ENCODE measurements at places on chromosomes 2 and 18.

- no peak for DNase-seq
These were observed 74.1 kb downstream of the LTBP1 start for GRCh38 chr2:33020883-33021282.

DNA sequence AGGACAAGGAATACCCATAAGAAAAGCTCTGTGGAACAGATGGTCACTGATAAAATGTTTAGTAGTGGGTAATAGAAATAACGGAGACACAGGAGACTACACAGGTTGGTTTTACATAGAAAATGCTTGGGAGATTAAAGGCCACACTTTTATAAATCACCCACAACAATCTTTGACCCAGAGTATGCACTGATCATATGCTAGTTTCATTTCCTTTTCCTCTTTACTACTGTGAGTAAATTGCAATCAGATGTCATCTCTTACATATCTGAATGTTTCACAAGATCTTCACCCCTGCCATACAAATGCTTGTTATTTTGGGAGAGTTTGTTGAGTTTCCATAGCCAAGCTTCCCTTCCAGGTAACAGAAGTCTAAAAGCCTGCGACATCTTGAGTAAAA is 978.4 kb upstream of the KLHL29 start:
- DNase-seq = no peak

- DNase-seq = no peak
These were observed 127.9 kb downstream of the ZFP36L2 start for GRCh38 chr2:43098539-43098938.

- no peak for DNase-seq
These were observed 211.3 kb upstream of the ARL4C start for GRCh38 chr2:234708091-234708683.

DNA sequence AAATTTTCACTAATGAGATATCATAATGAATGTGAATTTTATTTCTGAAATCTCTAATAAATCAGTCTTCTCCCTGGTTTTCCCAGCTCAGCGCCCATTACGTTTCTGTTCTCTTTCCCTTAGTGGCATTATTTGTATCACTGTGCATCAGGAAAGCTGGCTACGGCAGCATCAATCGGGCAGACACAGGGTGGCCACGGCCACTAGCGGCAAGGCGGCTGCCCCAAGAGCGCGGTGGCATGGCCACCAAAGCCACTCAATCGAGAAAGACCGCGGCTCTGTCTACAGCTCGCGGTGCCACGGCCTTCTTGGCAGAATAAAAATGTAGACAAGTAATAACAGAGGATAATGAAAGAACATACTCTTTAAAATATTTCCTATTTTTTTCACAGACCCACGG is 168.0 kb downstream of the RPIA start:
- no peak for DNase-seq

DNA sequence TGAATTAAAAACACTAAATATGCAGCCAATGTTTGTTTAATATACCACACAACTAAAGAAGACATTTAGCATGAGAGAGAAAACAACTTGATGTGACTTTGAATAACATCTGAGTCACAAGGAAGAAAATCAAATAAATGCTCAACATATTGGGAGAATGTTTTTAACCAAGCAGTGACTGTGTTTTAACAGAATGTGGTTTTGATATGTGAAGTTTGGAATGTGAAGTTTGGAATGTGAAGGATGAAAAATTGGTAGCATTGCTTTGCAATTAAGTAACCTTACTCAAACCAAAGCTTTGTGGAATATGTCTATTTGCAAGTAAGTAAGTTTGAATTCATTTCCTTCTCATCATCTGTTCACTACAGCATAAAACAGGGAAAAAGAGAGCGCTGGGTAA is 128.2 kb upstream of the DNAJC10 start:
- DNase-seq = no peak

DNA sequence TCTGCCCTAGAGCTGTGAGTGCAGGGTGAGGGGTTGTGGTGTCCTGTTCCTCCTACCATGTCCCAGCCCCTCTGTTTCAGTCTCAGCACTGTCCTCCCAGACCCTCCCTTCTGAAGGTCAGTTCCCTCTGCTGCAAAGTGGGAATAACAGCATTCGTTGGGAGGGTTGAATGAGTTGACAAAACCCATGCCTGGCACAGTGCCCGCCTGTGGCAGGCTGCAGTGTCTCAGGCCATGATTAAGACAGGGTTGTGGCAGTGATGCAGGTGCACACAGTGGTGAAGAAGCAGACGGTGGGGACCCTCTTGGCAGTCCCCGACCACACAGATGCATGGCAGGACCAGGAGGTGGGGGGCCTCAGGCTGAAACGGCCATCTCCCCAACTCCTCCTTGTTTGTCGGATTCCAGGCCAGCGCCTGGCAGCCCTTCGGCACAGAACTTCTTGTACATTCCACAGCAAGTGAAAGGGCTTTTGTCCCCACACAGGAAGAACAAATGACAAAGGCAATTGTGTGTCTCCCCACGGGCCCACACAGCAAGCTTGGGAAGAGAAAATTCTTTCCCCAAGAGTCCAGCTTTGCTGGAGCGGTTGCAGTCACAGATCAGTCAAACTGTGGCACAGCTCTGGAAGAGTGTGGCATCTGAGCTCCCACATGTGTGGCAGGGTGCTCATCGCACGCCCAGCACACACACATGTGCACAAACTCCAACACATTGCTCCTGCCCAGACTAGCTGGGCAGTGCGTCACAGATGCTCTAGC is 92.0 kb upstream of the MSH2 start:
- no peak for DNase-seq

DNA sequence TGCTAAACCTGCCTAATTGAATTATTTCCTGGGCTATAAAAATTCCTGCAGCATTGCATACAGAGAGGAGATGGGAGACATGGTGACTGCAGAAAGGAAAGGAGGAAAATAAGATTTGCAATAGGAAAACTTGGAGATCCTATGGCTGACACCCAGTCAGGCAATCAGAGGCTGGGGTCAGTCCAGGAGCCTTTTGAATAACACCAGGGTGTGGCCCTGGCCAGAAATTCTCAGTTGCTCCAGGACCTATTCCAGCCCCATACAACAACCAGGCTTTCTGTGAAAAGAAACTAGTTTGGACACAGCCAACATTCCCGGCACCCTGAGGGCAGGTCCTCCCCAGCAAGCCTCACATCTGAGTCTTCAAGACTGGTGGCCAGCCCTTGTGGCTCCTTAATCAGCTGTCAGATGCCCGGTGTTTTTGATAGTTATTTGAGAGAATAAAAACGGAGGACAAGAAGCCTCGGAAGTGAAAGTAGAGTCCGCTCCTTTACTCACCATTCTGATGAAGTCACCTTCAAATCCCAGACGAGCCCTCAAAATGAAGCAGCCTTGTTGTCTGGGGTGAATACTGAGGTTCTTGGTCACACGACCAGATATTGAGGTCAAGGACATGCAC is 31.1 kb upstream of the GMCL1 start:
- no peak for DNase-seq

DNA sequence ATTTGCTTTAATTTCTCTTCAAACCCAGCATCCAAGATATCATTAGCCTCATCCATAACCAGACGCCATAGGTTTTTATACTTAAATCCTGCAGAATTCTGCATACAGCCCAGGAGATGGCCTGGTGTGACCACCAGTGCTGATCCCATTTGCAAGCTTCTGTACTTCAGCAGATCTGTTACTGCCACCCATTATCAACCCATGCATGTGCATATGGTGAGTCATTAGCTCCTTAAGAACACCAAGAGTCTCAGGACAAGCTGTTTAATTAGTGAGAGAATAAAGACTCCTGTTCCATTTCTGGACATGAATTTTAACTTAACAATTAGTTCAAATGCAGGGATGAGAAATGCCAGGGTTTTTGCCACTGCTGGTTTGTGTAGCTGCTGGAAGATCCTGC is 110.7 kb upstream of the TANK start:
- DNase-seq = no peak

DNA sequence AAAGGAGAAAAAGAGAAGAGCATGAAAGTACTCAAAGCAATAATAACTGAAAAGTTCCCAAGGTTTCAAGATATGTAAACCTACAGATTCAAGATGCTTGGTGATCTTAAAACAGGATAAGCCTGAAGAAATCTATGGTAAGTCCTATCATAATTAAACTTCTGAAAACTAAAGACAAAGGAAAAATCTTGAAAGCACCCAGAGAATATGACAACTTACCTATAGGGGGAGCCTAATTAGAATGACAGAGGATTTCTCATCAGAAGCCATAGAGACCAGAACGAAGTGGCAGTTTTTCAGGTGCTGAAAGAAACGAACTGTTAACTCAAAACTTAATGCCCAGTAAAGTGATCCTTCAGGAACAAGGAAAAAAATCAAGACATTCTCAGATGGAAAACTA is 59.7 kb downstream of the XDH start:
- no peak for DNase-seq

GRCh38 chr2:150878356-150878755 is 383.3 kb downstream of the RBM43 start:
- DNase-seq = no peak

DNA sequence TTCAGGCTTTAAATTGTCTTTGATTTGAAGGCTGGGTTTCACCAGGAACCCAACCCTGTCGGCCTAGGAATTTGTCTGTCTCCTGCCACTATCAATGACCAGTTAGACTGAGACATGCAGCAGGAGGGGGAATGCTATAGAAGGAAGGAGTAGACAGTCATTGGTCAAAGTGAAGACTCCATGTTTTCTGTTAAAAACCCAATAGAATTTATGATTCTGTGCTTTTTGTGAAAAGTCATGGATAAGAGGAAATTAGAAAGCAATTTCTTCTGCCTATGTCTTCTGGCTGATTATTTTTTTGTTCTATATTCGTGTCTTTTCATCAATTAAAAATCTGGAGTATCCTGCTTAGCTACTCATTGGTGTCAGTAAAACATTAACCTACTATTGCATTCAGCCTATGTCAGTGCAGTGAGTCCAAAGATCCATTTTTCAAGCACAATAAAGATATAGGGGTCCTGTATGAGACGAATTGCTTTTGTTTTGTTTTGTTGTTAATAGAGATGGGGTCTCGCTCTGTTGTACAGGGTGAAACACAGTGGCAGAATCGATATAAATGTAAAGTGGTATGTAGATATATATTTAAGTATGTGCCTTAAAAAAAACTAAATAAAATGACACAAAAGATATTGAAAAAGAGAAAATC is 7.9 kb upstream of the KYNU start:
- DNase-seq = no peak

DNA sequence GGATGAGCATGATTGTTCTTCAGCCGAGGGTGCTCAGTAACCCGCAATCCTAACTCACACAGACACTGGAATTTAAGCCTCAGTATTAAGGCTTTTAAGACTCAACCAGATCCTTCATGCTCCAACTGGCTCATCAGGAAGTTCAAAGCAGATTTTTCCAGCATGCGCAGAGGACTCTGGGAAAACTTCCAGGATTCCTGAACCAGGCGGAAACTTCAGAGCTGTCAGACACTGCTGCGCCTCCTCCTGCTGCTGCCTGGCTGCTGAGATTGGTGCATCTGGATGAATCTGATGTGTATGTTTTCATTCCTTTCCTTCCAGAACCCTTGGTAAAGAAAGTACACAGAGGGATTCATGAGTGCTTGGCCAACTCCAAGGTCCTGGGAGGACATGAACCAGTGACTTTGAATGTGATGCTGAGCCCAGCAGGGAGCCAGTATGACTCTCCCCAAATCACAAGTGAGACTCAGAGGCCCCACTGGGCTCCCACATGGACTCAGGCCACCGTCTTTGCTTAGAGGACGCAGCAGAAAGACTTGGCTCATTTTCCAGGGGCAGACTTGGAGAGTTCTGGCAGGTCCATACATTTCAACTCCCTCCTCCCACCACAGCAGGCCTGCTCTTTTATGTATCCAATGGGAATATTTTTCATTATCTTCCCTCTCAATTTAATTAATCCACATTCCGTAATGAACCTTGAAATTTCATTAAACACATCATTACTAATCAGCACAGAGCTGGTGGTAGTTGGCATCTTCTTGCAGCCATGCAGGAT is 143.5 kb upstream of the HDAC4 start:
- DNase-seq = no peak

DNA sequence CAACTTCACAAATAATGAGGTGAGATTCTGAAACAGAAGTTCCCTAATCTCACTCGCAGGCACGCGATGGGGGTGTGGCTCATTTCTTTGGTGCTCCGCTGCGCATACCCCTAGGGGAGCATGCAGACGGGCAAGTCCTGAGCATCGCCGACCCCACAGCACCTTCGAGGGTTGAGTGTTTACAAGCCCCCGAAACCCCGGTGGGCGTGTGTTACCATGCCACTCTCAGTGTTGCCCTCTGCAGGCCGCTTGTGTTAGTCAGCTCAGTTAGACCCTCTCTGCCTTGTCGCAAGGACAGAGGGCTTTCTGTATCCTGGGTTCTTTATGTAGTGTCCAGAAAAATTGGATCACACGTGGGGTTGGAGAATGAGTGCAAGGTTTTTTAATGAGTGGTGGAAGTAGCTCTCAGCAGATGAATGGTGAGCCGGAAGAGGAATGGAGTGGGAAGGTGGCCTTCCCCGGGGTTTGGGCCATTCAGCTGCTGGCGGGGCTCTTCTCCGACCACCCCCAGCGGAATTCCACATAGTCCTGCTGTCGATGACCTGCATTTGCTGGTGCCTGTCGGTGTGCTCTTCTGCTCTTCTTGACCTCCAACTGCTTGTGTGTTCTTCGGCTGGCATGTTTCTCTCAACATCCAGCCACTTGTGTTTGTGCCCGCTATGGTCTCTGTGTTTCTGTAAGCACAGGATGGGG is 191.3 kb downstream of the RPRM start:
- no peak for DNase-seq

DNA sequence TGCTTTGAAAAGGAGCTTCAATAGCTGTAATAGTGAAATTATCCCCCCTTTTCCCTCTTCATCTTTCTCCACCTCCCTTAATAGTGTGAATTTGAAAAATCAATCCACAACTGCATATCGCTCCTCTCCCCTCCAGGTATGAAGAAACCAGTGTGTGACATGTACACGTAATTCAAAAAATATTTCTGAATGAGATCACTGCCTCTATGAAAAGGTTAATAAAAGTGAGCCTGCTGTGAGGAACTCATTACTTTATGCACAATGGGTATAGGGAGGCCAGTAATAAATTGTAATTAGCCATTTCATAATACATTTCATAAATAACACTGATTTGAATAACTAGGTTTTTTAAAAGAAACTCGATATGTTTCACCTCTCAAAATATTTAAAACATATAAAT is 209.0 kb upstream of the KYNU start:
- no peak for DNase-seq

DNA sequence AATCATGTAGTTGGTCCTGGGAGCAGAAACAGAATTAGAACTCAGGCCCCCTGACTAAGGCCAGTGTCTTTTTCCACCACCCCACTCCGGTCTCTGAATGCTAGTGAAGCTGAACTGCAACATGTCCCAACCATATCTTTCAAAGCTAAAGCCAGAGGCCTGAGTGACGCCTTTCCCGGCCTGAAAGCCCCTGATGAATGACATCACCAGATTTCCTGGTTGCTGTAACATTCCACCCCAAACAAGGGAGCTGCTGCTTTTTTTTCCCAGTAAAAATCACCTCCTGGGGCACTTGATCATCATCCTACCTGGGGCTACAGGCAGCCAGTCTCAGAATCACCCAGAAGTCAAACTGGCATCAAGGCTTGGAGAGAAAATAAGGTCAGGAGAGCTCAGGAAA is 162.7 kb downstream of the ARL4C start:
- no peak for DNase-seq
